ENCODE measurements at places on chromosomes 4 and X.
A peak's percentile ranks its signal among the peaks of the same experiment; 100 is the strongest.

DNA sequence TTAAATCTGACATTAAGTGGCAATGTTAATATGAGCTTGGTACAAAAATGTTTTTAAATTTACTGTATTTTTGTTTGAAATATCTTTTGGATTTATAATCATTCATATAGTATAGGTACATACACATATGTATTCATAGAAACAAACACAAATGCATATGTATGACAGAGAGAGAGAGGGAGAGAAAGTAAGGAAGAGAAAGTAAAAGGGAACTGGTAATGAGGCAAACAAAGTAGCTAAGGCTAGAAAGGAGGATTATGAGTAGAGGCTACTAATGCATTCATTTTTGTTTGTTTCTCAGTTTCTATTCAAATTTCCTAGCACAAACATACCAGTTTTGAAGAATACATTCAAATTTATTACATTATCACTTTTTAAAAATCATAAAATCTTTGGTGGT, 132.4 kb downstream of the GLRA3 start:
- no peak for DNase-seq

DNA sequence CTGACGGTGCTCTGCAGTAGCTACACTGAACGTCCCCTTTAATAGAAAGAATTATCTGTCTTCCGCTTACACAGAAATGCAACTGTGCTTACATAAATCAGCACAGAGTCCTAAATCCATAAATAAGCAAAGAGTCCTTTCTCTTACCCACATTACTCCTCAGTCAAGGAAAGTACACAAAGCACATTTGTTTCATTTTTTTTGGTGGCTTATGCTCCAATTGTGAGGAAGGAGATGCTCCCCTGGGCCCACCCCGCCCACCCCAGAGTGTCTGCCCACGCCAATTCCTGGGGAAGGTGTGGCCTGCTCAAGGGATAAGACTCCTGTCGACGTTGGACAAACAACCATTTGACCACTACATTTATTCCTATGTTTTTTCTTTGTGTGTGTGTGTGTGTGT, 53.8 kb downstream of the CPLX1 start:
- DNase-seq, result no peak

- no peak for DNase-seq
These were observed 9.9 kb upstream of the SLC25A43 start for GRCh38 chrX:119389214-119389613.

GRCh38 chrX:24777660-24778059, 83.9 kb downstream of the POLA1 start:
- no peak for DNase-seq

DNA sequence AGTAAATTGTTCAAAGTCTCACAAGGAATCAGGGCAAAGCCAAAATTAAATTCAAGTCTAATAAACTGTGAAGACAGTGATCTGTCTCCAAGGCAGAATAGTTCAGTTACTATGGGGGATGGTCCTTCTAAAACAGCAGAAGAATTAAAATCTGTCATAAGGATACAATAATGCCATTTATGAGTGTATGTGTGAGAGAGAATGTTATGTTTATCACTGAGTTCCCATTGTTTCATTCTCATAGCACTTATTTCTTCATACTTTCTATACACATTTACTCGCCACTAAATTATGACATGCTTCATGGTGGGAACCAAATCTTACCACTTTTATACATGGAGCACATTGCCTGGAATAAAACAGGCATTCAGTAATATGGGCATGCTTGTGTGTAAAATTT, 102.5 kb downstream of the AMMECR1 start:
- DNase-seq, result no peak

DNA sequence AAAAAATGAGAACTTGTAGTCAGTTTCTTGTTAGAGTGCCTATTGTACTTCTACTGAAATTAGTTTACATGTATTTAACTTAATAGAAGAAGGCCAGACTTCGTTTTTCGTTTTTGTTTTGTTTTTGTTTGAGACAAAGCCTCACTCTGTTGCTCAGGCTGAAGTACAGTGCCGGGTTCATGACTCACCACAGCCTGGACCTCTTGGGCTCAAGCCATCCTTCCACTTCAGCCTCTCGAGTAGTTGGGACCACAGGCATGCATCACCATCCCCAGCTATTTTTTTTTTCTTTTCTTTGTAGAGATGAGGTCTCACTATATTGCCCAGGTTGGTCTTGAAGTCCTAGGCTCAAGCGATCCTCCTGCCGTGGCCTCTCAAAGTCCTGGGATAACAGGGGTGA, 793.9 kb downstream of the ADGRL3 start:
- DNase-seq, result no peak

DNA sequence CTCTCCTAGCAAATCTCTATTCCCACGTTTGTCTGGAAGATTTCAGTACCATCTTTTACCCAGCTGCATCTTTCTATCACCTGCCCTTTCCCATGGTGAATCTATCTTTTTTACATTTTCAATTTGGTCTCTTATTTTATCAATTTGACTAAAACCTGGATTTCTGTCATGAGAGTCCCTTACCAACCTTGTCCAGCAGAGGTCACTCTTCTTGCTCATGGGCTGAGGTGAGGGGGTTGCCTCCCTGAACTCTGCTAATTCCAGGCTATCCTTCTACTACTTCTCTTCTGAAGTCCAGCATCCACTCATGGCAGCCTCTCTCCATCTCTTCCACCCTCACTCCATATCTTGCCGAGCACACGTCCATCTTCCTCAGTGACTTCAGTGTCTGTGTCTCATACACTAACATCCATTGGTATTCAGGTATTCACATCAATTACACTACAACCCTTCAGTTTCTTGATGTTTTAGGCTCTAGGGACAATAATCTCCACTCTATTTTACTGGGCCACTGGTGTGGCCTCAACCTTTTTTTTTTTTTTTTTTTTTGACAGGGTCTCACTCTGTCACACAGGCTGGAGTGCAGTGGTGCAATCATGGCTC, 17.8 kb upstream of the ZNF827 start:
- no peak for DNase-seq

DNA sequence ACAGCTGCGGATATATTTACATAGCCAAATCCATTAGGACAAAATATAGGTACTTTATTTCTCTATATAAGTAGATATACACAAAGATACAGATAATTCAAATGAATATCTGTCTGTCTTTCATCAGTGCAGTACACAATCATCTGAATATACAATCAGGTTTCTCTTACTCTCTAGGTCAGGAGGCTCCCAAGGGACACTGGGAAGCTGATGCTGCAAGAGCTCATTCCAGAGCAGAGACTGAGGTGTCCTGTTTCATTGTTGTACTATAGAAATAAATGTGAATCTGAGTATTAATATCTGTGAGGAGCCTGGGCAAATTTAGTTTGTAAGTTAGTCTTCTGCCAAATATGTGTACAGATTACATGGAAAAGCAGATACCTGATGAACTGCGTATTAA, 4.2 kb downstream of the TLL1 start:
- DNase-seq, result no peak

- no peak for DNase-seq
These were observed 68.9 kb upstream of the NRK start for GRCh38 chrX:105753411-105753810.

- no peak for DNase-seq
These were observed 17.7 kb downstream of the SLC10A6 start for GRCh38 chr4:86831262-86832130.

DNA sequence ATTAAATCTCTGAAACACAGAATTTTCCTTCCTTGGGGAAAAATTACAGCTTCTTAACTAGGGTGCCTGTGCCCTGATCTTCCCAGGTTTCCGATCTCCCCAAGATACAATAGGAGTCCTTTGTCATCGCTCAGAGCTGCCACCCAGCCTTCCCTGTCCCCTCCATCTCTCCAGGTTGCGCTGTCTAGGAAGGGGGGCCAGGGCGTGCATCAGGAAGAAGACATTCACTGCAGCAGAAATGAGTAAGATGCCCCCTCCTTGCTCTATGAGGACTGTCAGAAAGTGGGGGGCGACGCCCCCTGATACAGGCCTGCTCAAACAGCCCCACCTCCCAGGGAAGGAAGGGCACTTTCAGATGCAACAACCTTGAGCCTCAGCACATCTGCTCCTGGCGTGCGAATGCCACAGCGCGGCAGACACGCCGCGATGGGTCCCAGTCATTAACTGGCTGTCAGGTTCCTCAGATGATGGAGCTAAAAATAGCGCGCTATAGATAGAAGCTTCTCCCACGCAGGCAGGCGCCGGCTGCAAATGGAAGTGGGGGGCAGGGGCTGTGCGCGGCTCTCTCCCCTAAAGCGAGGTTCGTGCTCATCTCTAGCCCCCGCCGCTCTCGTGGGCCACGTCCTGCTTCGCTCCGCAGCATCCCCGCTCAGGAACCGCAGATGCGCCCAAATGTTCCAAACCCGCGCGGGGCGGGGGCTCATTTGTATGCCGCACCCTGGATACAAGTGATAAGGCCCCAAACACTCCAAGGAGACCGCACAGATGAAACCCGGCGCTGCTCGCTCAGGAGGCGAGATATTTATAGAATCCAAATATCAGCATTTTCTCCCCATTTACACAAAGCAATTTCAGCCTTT, 57.6 kb upstream of the LGI2 start:
- no peak for DNase-seq

- DNase-seq, result no peak
These were observed 105.5 kb upstream of the PSAPL1 start for GRCh38 chr4:7540206-7540605.

DNA sequence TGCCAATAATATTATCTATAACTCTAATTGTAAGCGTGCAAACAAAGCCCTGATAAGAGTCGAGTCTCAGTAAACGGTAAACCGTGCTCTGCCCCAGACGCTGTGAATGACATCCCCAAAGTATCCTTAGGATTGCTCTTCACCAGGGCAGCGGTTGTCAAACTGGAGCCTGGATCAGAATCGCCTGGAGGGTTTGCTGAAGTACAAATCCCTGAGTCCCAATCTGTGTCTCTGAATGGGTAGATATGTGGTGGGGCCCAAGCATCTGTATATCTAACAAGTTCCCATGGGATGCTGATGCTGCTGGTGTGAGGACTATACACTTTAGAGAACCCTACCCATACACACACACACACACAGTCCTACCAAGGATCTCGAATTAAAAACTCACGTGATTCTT, 813 bp upstream of the APBB2 start:
- no peak for DNase-seq

GRCh38 chr4:128006592-128006991, 41.4 kb downstream of the ABHD18 start:
- DNase-seq, result no peak

DNA sequence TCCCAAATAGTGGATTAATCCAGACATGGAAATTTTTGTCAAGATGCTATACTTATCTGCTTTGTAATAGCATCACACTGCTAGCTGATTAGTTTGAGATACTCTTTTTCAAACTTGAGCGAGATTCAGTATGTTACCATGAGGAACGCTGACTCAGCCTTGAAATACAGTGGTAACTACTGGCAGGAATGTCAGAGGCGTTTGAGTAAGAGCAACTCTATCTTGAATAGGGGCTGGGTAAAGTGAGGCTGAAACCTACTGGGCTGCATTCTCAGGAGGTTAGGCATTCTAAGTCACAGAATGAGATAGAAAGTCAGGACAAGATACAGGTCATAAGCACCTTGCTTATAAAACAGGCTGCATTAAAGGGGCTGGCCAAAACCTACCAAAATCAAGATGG, 2519.6 kb downstream of the ARAP2 start:
- no peak for DNase-seq

DNA sequence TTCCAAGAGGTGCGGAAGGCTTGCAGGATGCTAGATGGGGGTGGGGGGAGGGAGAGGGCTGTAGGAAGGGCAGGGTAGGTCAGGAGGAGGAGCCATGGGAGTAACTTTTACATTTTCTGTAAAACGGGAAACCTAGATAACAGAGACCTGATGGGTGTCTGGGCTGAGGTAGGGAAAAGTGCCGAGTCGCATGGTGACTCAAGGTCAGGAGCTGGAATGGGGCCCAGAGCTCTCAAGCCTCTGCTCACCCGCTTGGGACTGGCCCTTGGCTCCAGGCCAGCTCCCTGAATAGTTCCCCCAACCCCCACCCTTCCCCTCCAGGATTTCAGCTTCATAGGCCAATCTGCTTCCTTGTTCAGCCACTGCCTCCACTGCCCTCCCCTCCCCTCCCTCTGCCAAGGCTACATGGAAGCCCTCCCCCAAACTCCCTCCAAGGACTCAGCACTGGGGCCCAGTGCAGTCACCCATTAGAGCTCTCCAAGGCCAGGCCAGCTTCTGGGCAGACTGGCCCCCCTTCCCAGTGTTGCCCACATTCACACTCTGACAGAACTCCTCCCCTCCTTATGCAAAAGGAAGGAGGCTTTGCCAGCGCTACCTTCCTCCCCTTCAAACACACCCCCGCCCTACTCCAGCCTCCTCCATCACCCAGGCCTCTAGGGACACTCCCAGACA, 43.6 kb downstream of the TSC22D3 start:
- no peak for DNase-seq

- DNase-seq, result peak; percentile 9
These were observed at the start of gene WNK3 for GRCh38 chrX:54357414-54358377. Gene WNK3 (minus strand): TSS chrX:54358046.

DNA sequence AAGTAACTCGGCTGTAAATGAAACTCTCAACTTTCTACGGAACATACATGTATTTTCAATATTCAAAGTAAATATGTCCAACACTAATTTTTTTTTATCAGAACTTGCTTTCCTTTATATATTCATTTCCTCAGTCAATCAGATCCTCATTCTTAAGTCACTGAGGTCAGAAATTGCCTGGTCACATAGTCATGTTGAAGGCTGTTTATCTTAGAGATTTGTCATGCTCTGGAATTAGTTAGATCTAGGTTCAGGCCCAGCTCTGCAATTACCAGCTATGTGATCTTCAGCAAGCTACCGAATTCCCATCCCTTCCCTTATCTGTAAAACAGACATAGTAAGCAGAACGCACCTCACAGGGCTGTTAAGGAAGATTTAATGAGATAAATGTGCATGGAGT, 228.8 kb downstream of the SPCS3 start:
- DNase-seq, result no peak

DNA sequence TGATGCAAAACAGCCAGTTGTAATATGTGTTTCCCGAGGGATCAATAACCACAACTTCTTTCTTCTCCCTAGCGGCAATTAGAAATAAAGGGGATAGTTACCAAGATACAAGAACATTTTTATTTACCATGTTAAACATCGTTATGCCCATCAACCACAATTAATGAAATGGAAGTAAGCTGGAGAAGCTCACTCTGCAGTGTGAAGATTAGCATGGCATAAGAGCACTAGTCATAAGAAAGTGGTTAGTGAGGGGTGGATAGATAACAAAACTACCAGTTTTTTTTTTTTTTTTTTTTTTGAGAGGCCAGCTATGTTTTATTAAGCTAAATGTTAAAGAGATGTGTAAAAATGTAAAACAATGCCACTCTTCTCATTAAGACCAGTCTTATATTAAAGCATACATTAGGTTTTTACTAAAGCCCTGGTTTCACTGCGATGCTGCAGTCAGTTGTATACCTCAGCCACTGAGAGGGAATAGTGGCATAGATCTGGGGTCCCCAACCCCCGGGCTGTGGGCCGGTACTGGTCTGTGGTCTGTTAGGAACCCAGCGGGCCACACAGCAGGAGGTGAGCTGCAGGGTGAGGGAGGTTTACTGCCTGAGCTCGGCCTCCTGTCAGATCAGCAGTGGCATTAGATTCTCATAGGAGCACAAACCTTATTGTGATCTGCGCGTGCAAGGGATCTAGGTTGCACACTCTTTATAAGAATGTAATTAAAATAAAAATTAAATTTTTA, 27.9 kb upstream of the NFXL1 start:
- no peak for DNase-seq

- DNase-seq, result no peak
These were observed 7.7 kb downstream of the HPGDS start for GRCh38 chr4:94334962-94335361.

GRCh38 chrX:111823703-111824102, 52.3 kb upstream of the TRPC5OS start:
- DNase-seq, result no peak

GRCh38 chrX:41265615-41266014, 68.3 kb upstream of the DDX3X start:
- no peak for DNase-seq

GRCh38 chr4:156623376-156623775, 348.2 kb downstream of the PDGFC start:
- DNase-seq, result no peak
